ENCODE measurements at places on chromosomes 5 and 9.
A peak's percentile ranks its signal among the peaks of the same experiment; 100 is the strongest.

DNA sequence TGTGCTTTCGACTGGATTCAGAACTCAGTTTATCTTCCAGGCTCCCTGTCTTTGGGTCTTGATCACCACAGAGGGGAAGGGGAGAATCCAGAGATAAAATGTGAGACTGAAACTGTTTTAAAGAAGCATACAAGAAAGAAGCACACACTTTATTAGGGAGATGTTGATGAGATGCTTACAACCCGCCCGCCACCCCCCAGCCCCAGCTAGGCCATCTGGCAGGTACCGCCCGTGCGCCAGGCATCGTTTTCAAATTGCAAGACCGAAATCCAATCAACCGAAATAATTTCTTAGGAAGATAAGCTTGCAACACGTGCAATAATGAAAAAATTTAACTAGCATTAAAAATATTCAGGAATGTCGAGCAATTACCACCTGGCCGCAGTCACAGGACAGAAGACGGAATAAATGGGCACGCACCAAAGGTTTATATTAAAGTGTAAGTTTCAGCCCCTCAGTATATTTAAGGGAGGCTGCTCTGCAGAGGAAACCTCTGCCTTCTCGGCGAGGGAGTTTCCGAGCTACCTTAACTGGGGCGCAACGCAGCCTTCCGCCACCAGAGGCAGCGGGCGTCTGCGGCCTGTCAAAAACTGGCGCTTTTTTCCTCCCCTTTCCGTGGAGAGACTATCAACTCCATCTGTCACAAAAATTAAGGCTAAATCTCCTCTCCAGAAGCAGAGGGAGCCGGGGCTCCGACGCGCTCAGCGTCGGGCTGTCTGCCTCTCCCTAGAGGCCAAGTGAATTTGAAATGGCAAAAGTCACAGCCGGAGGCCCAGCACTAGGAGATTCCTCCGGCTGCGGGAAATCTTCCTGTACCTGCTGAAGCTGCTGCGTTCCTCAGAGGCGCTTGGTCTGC is 996 bp upstream of the GAS1 start:
- peak; percentile 40 for DNase-seq

- DNase-seq, result peak; percentile 23
These were observed 86.2 kb downstream of the PSAT1 start for GRCh38 chr9:78383130-78383529.

GRCh38 chr5:101915554-101915953 is 380.5 kb downstream of the SLCO4C1 start:
- peak; percentile 40 for DNase-seq

GRCh38 chr9:30015073-30015472 is 2369.4 kb upstream of the ACO1 start:
- DNase-seq, result no peak

DNA sequence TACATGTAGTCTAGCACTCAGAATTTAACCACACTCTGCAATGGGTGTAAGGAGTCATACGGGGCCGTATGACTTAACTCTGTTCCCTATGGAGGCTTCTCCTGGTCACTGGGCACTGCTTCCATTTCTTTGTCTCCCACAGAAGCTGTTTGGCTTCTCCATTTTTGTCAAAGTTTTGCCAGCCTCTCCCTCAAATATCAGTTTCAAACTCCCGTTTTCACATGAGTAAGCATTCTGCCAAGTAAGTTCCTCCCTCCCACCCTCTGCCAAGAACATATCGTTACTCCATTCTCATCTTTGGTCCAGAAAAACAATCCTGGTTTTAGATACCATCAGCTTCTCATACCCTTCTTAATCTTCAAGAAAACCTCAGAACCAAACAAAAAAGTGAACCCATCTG is 6.1 kb downstream of the AFAP1L1 start:
- no peak for DNase-seq

Data from non-pigmented ciliary epithelial cell (primary cell).